ENCODE measurements at places on chromosomes 4 and X.

DNA sequence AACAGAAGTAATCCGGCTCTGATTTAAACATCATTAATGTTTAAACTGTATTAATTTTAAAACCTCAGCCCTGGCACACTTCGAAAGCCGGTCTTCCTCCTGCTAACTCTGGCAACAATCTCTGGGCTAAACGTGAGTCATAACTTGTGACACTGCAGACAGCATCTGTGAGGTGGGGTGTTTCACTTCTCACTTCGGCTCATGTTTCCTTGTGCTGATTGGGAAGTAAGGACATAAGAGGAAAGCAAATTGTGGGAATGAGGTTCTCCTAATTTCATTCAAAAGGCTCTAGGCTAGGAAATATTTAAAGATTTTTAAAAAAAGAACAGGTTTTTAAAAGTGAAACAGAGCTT, 139.9 kb upstream of the USP9X start:
- no peak for DNase-seq

DNA sequence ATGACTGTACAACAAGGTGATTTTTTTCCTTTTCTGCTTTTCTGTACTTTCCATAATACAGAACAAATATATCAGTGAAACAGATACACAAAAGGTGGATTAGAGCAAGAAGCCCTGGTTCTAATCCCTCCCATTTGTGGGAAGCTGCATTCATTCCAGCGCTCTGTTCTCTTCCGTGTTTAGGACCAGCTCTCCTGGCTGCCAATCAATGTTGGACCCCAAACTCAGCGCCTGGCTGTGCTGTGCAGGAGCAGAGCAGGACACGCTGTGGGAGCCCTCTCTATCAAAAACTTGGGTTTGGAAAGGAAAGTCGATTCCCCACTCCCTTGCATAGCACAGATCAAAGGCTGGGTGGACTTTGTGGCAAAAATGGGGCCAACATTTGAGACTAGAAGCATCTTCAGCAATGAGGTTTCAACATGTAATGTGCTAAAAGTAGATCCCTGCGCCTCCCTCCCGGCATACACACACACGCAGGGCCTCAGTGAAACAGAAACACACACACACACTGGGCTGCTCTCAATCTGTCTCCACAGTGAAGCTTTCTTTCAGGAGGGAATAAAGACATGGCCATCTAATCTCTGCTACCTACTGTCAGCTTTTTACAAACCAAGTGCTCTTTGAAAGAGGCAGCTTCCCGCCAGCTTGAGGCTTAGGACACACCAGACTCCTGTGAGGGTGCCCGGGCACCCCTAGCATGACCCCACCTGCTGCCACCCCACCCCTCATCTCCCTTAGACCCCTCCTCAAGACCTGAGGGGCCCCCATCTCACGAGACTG, 12.2 kb downstream of the WDR1 start:
- no peak for DNase-seq

- DNase-seq: no peak
Measured at GRCh38 chrX:51420610-51421009, 75.8 kb downstream of the NUDT11 start.

DNA sequence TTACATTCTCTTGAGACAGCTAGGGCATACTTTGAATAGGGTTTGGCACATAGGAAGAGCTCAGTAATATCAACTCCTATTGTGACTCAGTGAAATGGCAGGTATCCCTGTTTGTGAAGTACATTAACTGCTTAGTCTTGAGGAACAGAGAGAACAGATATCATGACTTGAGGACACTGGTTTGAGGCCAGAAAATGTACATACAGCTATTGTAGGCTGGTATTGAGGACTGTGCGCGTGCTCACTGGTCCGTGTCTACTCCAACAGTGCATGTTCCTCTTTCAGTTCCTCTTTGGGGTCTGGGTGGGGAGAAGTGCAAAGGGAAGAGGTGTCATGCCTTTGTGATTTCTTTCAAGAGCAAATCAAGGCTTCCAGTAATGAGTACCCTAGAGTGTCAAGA, 34.6 kb upstream of the TBC1D9 start:
- DNase-seq: no peak

GRCh38 chr4:155415662-155416061, 38.9 kb upstream of the MAP9 start:
- no peak for DNase-seq

GRCh38 chr4:112510291-112511092, 5.5 kb downstream of the NEUROG2 start:
- DNase-seq: no peak

DNA sequence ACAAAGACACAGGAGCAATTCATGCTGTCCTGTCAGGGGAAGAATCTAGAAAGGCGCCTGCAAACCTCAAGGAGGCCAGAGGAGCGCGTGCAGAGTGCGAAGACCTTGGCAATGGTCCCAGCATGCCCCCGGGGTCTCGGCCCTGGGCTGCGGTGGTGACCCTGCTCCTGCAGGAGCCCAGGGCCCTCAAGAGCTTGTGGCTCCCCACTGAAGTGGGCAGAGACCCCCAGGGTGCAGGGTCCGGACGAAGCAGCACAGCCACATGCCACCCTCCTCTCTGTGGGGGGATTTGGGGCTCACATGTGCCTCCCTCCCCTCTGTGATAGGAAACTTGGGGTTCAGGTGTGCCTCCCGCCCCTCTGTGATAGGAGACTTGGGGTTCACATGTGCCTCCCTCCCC, 39.3 kb downstream of the GAK start:
- no peak for DNase-seq

DNA sequence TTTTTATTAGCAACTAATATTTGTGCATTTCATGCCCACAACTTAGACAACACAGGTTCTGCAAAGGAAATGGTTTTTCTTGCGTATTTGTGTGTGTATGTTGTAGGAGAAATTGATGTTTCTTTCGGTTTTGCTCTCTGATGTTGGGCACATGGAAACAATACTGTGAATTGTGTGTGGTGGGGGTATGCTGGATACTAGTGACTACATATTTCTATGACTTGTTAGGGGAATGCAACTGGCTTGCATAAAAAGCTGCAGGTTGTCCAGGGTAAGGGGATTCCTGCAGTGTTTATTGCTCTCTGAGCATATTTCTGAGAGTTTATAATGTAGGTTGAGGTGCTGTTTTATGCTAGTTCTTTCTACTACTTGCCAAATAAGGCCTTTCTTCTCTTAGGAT, 11.6 kb downstream of the DLG3 start:
- DNase-seq: no peak

DNA sequence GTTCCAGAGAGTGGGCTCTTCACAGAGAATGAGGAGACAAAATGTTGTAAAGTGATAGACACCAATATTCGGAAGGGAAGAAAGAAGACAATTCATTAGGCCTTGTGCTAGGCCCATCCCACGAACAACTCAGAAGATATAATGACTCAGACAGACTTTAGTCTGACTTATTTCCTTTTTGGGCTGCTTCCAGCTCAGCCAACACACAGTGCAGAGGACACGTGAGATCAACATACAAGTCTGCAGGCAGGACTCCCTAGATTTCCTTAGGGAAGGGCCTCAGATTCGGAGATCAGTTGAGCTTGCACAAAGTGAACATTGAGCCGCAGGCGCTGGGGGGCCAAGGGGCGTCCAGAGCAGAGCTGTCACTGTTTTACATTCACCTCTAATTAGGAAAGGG, 290.7 kb upstream of the TENM3 start:
- DNase-seq: peak; percentile 77

DNA sequence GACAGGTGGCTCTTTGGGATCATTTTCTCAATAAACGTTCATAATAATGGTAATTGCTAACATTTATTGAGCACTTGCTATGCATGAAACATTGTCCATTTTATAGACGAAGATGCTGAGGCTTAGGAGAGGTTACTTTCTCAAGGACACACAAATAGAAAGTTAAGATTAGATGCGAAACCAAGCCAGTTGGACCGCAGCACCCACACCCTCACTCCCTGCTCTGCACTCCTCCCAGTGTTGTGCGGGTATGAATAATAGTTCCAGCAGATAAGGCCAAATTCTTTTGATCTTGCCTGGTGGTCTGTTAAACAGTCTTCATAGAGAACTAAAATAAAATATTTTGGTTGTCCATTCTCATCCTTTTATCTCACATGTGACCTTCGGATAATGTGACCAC, 85.0 kb upstream of the BEND4 start:
- no peak for DNase-seq

GRCh38 chr4:102625232-102625930, 124.2 kb downstream of the NFKB1 start:
- no peak for DNase-seq

DNA sequence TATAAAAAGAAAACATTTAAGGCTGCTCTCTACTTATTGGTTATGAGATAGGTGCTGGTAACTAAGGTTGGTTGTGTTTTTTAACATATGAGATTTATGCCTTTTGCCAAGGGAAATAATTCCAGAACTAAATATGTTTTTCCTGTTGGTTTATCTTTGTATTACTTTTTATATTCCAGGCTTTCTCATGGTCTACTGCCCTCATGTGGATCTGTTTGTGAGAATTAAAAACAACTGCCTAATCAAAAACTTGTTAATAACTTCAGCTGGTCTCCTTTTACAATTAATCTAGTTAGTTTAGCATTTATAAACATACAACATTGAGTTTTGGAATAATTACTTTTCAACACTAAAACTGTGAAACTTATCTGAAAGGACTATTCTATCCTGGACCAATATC, 1208.3 kb downstream of the ADGRL3 start:
- DNase-seq: no peak

DNA sequence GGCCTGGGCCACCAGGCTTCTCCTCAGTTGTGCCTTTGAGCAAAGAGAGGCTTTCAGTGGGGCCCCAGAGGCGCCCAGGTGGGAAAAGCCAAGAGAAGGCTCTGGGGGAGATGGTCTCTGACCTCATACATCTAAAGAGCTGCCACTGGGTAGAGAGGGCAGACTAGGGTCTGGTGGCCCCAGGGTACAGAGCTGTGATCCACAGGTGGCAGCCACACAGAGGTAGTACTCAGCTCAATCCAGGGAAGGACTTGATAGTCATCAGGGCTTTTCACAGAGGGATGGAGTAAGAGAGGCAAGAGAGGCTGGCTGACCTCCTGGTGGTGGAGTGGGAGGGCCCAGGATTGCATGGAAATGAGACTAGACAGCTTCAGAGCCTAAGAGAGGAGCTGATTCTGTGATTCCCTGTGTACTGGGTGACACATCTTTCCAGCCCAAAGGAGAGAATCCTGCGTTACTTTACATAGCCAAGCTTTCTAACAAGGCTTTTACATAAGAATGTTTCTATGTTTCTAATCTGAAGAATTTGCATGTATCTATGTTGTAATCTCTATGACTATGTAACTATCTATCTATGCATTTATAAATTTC, 53.2 kb upstream of the PJA1 start:
- DNase-seq: no peak

- DNase-seq: no peak
Measured at GRCh38 chrX:153818571-153819383, 11.6 kb downstream of the PDZD4 start.

DNA sequence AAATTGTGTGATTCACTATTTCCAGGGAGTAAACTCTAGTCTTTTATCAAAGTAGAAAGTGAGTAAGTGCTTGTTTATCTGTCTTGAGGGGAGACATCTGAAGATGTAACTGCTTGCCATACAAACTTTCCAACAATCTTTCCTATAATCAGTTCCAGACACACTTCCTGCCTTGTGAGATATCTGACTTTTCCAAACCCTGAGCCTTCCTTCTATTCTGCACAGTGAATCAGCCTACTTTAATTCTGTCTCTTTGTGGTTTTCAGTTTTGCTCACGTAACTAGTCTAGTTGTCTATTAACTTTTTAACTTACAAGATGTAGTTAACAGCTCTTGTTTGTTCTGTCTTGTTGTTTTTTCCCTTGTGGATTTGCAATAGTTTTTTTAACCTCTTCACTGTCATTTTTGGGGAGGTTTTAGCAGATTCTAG, 947.8 kb downstream of the C4orf33 start:
- no peak for DNase-seq

- DNase-seq: peak; percentile 23
Measured at GRCh38 chrX:1178580-1179057, 33.8 kb downstream of the CRLF2 start.

GRCh38 chr4:53763813-53764597, 172.7 kb upstream of the LNX1 start:
- peak; percentile 53 for DNase-seq

DNA sequence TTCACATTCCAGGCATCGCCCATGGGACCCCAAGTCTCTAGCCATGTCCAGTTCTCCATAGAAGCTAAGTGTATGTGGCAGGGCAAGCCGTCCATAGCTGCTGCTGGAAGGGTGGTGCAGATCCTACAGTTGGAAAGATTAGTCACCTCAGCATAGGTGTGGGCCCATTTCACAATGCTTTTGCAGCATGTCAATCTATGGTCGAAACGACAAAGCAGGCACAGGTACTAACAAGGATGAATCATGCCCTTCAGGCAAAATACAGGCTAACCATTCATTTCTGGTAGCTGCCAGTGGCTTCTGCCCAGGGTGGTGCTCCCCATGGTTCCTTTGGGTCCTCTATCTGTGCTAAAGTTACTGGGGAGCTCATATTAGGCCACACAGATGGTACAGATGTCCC, 225.2 kb downstream of the ADGRL3 start:
- DNase-seq: no peak

- no peak for DNase-seq
Measured at GRCh38 chr4:4735870-4736269, 123.6 kb upstream of the MSX1 start.

DNA sequence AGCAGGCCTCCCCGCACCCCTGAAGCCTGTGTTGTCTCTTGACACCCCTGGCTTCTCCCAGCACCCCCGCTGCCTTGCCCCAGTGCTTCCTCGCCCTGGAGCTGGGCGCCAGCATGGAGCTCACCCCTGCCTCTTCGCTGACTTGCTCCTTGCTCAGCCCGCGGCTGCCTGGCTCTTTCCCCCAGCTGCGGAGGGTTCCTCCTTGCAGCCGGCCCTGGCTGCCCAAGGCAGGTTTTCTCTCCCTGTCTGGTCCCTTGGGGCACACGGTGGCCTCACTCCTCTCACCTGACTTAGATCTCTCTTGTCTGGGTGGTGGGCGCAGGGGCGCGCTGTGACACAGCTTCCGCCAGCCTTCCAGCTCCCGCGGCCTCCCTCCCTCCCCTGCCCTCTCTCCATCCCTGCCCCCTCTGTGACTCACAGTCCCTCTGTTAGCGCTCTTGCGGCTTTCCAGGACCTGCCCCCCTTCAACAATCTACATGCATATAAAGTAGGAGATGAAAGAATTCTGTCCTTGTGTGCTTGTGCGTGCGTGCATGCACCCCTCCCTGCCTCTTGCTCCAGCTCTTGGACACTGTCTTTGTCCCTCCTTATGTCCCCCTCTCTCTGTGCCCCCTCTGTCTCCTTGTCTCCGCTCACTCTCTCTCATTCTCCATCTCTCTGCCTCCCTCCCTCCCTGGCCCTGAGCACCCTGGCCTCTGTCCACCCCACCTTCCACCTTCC, 2.2 kb downstream of the PLXNB3 start:
- peak; percentile 84 for DNase-seq

- no peak for DNase-seq
Measured at GRCh38 chr4:107125496-107125895, 89.4 kb upstream of the DKK2 start.

- DNase-seq: no peak
Measured at GRCh38 chrX:134625315-134625718, 33.0 kb downstream of the PLAC1 start.

GRCh38 chrX:119041175-119041574, 31.6 kb upstream of the CT47C1 start:
- DNase-seq: peak; percentile 41
